ENCODE measurements at places on chromosomes 4 and X. TPM values are rescaled to one million over a fixed set of nuclear protein-coding genes. Genes with fewer than 3 reads are reported as not detected.

- no peak for DNase-seq
- no peaks in the 10 kb centered on the region for H3K27me3 ChIP-seq
- no peak overlapping the region for H3K27ac ChIP-seq
- H3K4me1 ChIP-seq: no peaks in the 10 kb centered on the region
- no peak overlapping the region for H3K4me3 ChIP-seq
Measured at GRCh38 chr4:43339435-43339834, 446.9 kb downstream of the GRXCR1 start.

DNA sequence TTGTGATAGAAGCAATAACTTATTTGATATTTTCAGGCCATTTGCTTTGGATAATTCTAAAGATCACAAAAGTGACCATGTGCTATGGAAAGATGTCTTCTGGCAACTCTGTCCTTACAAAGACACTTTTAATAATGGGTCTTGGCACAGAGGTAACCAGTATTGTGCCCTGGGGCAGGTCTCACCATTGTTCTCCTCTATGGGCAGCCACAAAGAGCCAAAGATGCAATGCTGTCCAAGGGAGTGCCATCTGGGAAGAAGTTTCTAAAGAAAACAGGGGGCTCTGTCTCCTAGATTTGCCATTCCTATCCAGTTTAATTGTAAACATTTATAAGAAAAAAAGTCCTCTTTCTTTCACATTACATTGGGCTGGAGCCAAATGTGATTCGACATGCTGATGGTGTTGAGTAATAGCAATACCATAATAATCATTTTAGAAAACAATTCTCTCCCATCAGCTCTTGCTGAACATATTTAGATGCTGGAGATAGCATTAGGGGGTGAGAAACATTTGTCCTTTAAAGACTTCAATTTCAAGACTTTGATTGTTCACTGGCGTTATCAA is 179.9 kb downstream of the KIT start:
- no peaks in the 10 kb centered on the region for H3K27me3 ChIP-seq
- no peak overlapping the region for H3K27ac ChIP-seq
- DNase-seq: no peak
- H3K4me1 ChIP-seq: no peaks in the 10 kb centered on the region

DNA sequence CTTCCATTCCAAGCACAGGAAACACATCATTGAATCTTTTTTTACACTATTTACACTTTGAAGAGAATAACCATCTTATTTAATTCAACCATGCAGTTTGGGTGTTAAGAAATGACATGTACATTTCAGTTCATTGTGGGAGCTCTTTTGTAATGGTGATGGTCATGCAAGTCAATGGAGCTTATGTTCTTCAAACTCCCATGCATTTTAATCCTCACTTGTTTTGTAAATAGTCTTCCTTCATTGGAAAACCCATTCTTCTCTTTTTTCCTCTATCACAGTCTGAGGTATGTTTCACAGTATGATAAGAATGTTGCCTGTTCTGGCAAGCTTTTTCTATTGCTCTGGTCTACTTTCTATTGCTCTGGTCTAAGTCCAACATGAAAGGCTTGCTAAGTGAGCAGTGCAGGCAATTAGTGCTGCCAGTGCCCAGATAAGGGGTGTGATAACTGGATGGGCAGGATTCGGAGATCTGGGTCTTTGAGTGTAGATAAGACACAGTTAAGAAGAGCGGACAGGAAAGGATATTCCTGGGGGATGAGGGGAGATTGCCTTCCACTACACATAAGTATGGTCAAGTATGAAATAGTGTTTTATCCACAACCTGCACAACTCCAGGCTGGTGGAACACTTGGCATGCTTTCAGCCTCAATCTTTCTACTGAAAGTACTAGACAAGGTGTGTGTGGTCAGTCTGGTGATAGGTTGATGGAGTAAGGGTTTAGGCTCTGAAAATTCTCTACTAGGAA is 17.1 kb downstream of the AFP start:
- H3K36me3 ChIP-seq: no peaks in the 10 kb centered on the region
- no peak overlapping the region for H3K4me3 ChIP-seq
- no peak for DNase-seq
- H3K4me1 ChIP-seq: no peaks in the 10 kb centered on the region

DNA sequence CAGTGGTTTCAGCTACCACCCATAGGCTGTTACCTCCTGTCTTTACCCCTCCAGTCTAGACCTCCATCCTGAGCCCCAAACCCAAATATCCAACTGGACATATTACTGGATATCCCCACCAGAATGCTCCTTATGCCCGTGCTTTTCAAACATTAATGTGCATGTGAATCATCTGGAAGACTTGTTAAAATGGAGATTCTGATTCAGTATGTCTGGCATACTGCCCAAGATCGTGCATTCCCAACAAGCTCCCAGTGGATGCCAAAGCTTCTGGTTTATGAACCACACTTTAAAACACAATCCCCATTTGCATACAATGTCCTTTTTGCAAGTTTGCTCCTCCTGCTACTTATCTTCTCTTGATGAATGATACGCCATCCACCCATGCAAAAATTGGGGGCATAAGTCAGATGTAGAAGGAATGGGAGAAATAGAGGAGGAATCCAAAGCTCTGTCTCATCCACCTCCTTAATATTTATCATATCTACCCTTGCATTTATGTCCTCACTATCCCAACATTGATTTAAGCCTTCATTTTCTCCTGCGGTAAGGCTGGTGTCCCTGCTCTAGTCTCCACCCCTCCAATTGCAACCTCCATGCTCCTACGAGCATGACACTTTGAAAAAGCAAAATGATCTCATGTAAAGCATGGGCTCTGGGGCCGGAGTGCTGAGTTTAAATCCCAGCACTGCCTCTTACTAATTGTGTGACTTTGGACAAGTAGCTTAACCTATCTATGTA is 7.4 kb upstream of the PGRMC1 start:
- no peaks in the 10 kb centered on the region for H3K36me3 ChIP-seq
- H3K4me1 ChIP-seq: no peaks in the 10 kb centered on the region
- H3K27ac ChIP-seq: no peak overlapping the region
- no peaks in the 10 kb centered on the region for H3K27me3 ChIP-seq
- DNase-seq: no peak

- peak; percentile 73 for DNase-seq
- no peaks in the 10 kb centered on the region for H3K36me3 ChIP-seq
- peak overlapping the region; percentile 34 for H3K4me3 ChIP-seq
- H3K4me1 ChIP-seq: peaks cover 36% of the 10 kb centered on the region
Measured at GRCh38 chr4:2787230-2788100, 5.4 kb upstream of the SH3BP2 start.

DNA sequence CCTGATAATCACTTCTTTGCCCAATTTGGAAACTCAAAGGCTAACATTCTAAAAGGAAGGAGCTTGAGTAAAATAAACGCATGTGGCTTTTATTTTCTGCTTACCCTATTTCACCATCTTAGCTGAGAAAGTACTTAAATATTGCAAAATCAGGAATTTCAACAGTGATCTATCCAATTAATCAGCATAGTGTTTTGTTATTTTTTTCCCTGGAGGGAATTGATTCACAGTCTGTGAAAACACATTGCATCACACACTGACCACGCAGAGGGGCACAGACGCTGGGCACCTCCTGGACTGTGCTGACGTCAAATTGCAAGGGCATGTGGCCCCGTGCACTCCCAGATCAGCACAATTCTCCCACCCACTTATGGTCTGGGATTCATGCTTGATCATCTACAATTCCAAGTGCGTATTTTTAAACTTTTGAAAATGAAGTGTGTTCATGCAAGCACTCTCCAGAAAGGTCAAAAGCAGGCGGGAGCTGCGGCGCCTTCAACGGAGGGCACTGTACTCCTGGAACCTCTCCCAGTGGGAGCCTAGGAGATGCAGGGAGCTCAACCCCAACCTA is 320.6 kb upstream of the PPARGC1A start:
- H3K27ac ChIP-seq: no peak overlapping the region
- no peaks in the 10 kb centered on the region for H3K27me3 ChIP-seq
- no peak for DNase-seq

The CT45A5 gene
- total RNA-seq: not detected

The SSX2B gene
- not detected for total RNA-seq

The MAGEA4 gene
- total RNA-seq: not detected

The SPATA4 gene
- total RNA-seq: not detected

The WDR44 gene
- 12.1 TPM for total RNA-seq

Measured in CD8-positive, alpha-beta memory T cell (primary cell).